ENCODE measurements at places on chromosomes 3 and 15.

GRCh38 chr3:72582211-72582878, 265.9 kb downstream of the SHQ1 start:
- no peak for DNase-seq

GRCh38 chr3:4421121-4421520, 45.9 kb downstream of the SUMF1 start:
- peak; percentile 62 for DNase-seq

- DNase-seq = no peak
These were observed 28.3 kb downstream of the LMCD1 start for GRCh38 chr3:8529738-8530525.

DNA sequence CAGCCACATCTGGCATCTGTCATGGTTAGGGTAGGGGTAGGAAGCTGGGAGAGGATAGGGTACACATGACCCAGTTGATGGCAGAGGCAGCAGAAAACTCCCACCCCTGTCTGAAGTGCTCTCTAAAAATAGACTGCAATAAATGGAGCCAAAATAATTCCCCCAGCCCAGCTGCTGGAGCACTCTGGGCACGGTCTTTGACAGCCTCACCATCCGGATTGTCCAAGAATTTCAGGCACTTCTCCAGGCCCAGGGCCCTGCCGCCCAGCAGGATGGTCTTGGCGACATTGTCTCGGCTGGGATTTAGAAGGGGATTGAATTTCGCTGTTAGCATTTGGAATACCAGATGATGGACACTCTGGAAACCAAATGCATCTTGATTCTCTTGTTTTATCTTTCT, 103.7 kb downstream of the IQSEC1 start:
- no peak for DNase-seq

DNA sequence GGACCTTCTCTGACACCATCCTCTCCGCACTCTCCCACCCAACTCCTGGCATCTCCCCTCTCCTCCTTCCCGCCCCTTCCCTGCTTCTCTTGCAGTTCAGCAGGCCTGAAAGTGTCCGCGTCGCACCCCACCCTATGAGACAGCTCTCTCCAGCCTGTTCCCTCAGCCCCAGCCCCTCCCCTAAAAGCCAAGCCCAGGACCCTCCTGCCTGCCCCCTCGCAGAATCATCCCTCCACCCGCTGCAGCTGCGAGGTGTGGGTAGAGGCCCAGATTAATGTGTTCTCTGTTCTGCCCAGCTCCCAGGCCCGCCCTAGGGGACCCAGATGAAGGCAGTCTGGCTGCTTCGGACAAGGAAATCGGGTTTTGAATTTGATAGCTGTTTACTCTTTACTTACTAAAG, 410 bp downstream of the PRR23E start:
- DNase-seq = no peak

GRCh38 chr3:39989746-39990145, 180.3 kb downstream of the MYRIP start:
- DNase-seq = no peak

DNA sequence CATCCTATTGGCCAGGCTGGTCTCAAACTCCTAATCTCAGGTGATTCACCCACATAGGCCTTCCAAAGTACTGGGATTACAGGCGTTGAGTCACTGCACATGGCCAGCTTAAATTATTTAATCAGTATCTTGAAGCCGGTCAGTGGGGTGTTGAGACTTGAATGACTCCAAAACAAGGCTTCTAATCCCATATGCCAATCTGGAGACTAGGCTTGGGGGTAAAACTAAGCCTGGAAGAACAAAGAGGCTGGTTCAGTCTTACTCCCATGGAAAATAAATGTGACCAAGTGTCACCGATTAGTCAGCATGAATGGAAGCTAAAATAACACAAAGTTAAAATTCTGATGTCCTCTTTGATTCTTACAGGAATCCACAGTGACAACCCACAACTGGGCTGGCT, 509.1 kb downstream of the FOXP1 start:
- no peak for DNase-seq

DNA sequence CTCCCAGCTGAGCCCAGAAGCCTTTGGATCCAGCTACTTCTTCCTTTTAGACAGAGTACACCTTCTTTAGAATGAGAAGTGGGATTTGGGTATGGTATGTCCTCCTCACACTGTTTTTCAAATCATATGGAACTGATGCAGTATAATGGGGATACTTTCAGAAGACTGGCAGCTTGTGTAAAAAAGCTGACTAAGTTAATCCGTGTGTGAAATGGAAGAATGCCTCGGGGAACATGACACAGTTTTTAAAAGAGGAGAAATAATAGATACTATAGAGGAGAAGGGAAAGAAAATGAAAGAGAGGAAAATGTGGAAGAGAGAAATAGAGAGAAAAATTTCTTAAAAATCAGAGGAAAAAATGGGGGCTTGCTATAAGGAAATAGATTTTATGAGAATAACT, 47.7 kb downstream of the TUSC7 start:
- no peak for DNase-seq

DNA sequence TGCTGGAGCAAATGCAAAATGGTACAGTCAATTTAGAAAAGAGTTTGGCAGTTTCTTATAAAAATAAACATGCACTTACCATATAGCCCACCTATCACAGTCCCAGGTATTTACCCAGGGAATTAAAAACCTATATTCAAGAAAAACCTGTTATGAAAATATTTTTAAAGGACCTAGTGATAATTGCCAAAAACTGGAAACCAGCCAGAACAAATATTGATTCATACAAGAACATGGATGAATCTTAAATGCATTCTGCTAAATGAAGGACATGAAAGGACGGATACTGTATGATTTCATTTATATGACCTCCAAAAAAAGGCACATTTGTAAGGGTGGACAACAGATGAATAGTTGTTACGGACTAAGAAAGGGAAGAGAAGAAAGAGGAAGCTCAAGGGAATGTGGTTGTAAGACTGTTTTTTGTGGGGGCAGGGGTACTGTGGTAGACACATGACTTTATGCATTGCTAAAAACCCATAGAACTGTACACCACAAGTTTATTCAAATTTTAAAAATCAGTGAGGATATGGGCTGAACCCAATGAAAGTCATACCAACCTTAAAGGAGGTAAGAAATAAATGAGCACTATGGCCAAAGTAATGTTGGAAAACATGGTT, 61.0 kb downstream of the ZBBX start:
- no peak for DNase-seq

- no peak for DNase-seq
These were observed 18.1 kb downstream of the ARRDC4 start for GRCh38 chr15:97978401-97979139.

DNA sequence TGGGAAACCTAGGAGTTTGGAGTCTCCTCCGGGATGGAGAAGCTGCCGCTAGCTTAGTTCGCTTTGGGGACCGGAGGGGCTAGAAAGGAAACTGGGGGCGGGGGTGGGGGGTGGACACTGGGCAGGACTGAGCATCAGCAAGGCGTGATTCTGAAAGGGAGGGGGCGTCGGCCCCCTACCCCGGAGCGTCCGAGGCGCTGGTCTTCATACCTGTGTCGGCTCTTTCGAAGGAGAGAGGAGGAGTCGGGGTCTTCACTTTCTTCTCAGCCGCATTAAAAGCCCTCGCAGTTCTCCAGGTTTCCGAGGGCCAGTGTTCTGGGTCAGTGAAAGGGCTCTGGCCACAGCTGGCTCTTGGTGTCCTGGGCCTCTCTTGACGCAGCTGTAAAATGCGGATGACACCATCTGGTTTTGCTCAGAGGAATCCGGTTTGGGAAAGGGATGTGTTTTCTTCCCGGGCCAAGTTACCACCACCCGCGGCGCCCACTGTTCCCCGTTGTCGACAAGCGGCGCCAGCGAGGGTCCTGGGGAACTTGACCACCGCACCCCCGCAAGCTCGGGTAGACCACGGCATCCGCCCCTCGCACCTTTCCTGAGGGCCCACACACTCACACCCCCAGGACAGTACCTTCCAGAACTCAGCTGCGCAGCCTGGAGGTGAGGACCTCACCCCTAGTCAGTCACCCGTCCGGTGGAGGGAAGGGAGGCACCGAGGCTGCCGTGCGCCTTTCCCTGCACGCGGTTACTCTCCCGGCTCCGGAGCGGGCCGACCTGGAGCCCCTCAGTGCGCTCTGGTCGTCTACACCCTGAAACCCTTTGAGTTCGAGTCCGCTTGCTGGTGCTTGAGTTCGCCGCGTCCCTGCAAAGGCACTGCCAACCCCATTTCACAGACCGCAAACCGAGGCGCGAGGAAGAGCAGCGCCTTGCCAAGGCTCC, 660 bp downstream of the CCK start:
- no peak for DNase-seq

GRCh38 chr15:37098468-37099318, 1.7 kb downstream of the MEIS2 start:
- DNase-seq = no peak

GRCh38 chr15:99312228-99312627, 60.9 kb downstream of the LRRC28 start:
- no peak for DNase-seq

DNA sequence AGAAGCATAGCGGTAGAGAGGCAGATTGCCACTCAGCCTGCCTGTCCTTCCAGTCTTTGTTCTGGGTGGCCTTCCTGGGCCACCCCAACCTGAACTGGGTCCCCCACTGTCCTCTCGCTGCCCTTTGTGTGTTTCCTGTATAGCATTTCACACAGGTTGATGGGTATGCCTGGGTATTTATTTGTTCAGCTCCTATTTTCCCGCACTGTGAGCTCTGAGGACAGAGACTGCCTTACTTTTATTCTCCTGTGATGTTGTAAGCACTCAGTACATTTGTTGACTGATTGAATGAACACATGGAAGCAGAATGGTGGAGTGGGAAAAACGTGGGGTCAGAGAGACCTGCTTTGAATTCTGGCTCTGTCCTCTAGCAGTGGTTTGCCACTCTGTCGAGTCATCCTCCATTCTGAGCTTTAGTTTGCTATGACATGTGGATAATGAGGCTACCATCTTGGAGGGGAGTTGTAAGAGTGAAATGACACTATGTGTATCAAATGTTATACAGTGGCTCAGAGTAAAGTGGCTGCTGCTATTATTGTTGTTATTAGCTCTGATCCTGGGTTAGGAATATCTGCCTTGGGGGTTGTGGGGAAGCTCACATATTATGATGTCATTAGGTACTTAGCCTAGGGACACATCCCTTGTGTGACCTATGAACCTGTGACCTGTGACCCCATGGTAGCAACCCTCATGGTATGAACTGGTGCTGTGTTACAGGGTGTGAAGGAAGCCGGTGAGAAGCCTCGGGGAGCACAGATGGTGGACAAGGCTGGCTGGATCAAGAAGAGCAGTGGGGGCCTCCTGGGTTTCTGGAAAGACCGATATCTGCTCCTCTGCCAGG, 6.4 kb downstream of the PLEKHO2 start:
- DNase-seq = no peak

- DNase-seq = peak; percentile 49
These were observed 76.5 kb upstream of the SPRED1 start for GRCh38 chr15:38176155-38176554.

DNA sequence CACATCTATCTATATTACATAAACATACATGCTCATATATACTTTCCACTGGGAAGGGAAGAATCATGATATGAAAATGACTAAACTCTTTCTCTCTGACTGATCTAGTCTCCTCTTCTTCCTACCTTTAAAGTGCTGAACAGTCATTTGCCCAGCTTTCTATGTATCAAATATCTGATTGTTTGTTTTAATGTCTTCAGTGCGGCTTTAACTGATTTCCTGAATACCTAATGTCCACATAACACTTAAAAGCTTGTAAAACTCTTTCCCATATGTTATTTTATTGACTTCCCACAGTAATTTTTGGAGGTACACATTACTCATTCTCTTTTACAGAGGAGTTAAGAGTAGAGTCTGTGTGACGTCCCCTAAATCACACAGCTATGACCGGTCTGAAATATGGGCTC, 28.2 kb downstream of the CPOX start:
- no peak for DNase-seq

- DNase-seq = no peak
These were observed 391.4 kb upstream of the NDN start for GRCh38 chr15:24078310-24079029.

GRCh38 chr3:184237807-184238206, 8.4 kb downstream of the VWA5B2 start:
- no peak for DNase-seq

DNA sequence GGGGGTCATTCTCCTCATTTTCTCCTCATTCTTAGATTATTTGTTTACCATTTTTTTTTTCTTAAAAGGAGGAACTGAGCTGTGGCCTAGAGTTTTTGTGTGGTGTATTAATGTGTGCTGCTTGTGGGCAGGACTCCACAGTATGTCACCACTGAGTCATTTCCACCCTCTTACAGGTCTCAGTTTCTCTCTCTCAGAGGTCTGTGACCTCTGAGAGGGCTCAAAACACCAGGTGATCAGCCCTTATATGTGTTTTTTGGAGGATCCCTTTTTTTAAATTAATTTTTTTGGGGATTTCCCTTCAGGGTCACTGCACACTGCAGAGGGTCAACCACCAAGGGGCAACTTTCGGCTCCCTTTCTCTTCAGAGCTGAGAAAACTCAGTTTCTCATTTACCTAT, 166.4 kb downstream of the SUCNR1 start:
- DNase-seq = no peak

GRCh38 chr3:127421943-127422662, 134.3 kb upstream of the PRR20G start:
- DNase-seq = no peak

GRCh38 chr3:56819016-56819809, 17.5 kb upstream of the ARHGEF3 start:
- no peak for DNase-seq

DNA sequence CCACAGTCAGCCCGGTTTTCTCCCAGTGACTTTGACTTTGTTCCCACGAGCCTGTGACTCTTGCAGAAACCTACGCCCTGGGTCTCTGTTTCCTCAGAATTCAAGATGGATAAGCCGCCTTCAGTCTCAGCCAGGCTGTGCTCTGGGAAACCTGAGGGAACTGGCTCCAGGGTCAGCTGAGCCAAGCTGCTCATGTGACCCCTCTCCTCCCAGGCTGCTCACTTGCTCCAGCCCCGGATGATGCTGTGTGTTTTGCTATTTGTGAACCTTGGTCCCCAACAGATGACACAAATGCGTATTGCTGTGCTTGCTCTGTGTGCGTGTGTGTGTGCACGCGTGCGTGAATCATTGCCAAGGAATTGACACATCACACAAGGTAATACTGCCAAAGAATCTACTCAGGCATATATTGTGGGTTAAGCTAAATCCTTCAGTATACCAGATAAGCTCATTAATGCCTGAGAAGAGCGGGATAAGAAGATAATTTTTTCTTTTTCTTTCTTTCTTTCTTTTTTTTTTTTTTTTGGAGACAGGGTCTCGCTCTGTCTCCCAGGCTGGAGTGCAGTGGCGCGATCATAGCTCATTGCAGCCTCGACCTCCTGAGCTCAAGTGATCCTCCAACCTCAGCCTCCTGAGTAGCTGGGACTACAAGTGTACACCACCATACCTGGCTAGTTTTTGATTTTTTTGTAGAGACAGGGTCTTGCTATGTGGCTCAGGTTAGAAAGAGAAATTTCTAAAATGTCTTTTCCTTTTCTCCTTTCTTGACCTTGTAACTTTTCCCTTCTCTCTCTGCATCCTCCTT, 29.2 kb upstream of the UMPS start:
- DNase-seq = peak; percentile 62

DNA sequence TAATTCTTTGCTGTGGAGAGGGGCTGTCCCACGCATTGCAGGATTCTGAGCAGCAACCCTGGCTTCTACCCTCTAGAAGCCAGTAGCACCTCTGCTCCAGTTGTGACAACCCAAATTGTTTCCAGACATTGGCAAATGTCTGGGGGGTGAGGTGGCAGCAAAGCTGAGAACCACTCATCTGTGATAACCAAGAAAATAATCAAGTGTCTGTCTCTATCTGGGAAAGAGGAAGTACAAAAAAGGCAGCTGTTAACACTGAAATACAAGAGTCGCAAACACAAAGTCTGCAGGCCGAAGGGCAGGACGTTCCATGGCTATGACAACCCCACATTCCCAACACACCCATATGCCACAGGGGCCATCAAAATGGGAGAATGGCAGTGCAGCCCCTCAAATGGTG, 42.2 kb upstream of the GNB5 start:
- DNase-seq = no peak
